RWPE2 (cell line): ENCODE measurements at places on chromosomes 7 and 10.

DNA sequence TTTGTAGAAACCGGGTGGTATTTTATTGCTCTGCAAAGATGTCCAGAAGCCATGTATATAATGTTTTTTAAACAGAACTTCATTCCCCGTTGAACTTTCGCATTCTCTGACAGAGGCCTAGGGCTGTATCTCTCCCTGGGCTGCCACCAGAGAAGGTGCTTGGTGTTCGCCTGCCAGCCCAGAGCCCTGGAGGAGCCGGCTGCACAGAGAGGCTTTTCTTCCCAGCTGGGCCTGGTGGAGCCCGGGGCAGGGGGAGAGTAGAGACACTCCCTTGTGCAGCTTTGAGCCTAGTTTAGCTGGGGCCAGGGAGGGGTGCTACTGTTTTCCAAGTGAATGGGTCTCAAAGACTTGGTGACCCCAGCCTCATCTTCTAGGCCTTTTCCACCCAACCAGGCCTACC lies 13.6 kb upstream of the TRIM8 start:
- H3K27ac ChIP-seq, result peak overlapping the region; percentile 97
- DNase-seq, result no peak
- no peaks in the 10 kb centered on the region for H3K27me3 ChIP-seq

DNA sequence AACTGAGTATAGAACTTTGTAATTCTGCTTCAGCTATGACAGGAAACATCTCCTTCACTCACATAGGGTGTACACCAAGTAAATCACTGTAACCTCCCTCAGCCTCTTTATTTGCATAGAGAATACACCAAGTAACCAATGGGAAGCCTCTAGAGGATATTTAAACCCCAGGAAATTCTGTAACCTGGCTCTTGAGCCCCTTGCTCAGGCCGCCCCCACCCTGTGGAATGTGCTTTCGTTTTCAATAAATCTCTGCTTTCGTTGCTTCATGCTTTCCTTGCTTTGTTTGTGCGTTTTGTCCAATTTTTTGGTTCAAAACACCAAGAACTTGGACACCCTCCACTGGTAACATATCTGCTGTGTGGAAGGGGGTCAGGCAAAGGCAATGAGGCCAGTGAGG lies 60.2 kb downstream of the CLRN3 start:
- no peaks in the 10 kb centered on the region for H3K36me3 ChIP-seq
- no peak overlapping the region for H3K4me3 ChIP-seq
- H3K4me1 ChIP-seq, result no peaks in the 10 kb centered on the region
- no peak for DNase-seq

DNA sequence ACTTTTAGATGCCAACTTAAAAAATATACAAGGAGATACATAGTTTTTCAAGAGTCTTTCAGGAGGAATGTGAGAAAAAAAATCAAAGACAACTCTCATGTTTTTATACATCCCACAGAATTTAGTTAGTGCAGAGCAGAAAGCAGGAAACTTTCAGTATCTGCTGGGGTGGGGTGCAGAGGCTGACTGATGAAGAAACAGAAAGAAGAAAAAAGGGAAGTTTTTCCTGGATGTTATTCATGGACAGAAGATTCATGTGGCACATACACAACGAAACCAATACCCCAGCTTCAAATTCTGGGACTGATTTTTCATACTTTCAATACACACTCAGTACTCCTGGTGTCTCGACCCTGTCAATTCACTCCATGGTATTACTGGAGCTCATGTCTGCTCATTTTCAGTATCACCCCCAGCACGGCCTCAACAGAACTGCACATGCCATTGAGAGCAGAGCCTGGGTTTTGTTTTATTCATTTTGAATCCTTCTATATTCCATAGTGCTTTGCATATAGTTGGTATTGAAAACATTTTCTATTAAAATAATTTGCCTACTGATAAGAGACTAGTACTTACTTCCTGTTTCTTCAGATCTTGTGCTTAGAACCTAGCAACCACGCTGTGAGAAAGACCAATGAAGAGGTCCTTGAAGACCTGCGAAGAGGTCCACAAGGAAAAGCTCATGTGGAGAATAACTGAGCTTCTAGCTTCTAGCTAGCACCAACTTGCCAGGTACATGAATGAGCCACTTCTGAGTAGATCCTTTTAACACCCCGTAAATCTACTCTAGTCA lies 49.0 kb downstream of the NDUFB2 start:
- H3K36me3 ChIP-seq, result peaks cover 4% of the 10 kb centered on the region; the same call in 1 of the 2 replicates
- no peaks in the 10 kb centered on the region for H3K27me3 ChIP-seq
- no peak overlapping the region for H3K4me3 ChIP-seq
- no peak overlapping the region for H3K27ac ChIP-seq

GRCh38 chr7:913736-914520 lies 37.6 kb downstream of the GET4 start:
- no peaks in the 10 kb centered on the region for H3K36me3 ChIP-seq
- peaks cover 13% of the 10 kb centered on the region for H3K4me1 ChIP-seq
- no peaks in the 10 kb centered on the region for H3K27me3 ChIP-seq
- peak overlapping the region; percentile 39 for H3K27ac ChIP-seq
- no peak overlapping the region for H3K4me3 ChIP-seq

DNA sequence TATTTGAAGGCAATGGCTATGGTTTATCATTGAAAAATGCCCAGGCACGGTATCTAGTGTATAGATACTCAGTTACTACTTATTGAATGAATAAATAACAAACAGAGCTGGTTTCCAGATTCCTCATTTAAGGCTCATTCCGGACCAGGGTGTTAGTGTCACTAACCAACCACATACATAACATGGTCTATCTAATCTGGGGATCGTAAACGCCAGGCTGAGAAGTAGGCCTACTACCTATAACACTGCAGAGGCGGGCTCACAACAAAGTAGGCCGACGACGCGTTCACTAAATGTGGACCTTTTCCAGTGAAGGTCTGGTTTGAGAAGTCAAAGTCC lies 423 bp downstream of the LSM5 start:
- no peaks in the 10 kb centered on the region for H3K27me3 ChIP-seq
- H3K36me3 ChIP-seq, result peaks cover 29% of the 10 kb centered on the region
- peak overlapping the region; percentile 77 for H3K27ac ChIP-seq
- peaks cover 8% of the 10 kb centered on the region for H3K4me1 ChIP-seq

DNA sequence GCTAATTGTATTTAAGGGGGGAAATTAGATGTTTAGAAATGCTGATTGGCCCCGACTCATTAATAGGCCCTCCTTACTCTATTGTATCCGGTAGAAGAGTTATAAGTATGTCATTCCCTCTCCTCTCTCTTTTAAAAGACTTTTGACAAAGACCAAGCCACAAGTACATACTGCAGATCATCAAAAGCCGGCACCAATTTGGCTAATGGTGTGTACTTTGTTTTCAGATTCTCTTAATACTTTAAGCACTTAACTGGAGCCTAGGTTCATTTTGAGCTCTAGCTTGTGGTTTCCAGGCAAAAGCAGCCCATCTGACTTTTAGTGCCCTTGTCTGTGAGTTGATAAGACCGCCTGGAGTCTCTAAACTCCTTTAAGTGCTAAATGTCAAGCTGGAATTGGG lies 210.0 kb upstream of the LYZL1 start:
- no peak overlapping the region for H3K27ac ChIP-seq
- no peak for DNase-seq
- no peaks in the 10 kb centered on the region for H3K4me1 ChIP-seq
- H3K4me3 ChIP-seq, result no peak overlapping the region
- peaks cover 6% of the 10 kb centered on the region for H3K27me3 ChIP-seq
- H3K36me3 ChIP-seq, result no peaks in the 10 kb centered on the region

- no peak for DNase-seq
- H3K4me3 ChIP-seq, result no peak overlapping the region
- no peaks in the 10 kb centered on the region for H3K36me3 ChIP-seq
- H3K27me3 ChIP-seq, result no peaks in the 10 kb centered on the region
- H3K27ac ChIP-seq, result no peak overlapping the region
Observed at GRCh38 chr7:157124690-157125089, 14.0 kb upstream of the UBE3C start.

DNA sequence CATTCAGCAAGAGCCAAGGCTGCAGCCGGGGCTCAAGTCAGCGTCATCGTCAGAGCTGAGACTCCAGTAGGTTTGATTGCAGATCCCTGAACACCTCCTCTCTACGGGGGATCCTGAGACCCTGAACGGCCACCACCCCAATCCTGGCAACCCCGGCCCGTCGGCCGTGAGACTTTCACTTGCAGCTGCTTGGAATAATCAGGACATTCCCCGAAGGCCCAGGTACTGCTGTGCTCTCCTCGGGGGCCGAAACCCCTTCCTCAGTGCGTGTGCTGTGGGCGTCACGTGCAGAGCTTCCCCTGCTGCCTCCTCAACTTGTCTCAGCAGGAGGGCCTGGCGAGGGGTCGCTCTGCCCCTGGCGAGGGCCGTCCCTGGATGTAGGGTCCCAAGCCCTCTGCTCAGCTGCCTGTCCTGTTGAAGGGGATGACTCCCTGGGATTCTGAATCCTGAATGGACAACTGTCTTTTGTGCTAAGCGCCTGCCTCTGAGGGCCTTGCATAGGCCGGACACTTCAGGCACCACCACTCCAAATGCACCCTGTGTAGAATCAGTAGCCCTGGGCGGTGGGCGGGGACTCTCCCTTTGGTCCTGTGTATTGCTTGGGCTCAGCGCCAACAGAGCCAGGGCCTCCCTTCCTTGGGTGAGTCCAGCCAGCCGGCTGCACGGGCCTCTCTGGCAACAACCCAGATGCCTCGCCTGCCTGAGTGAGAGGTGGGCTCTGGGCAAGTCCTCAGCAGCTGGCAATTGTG lies 63.8 kb upstream of the EBF3 start:
- H3K4me3 ChIP-seq, result no peak overlapping the region
- H3K27me3 ChIP-seq, result no peaks in the 10 kb centered on the region
- no peak overlapping the region for H3K27ac ChIP-seq
- no peaks in the 10 kb centered on the region for H3K36me3 ChIP-seq
- DNase-seq, result peak; percentile 30

GRCh38 chr7:107816011-107816566 lies 13.1 kb upstream of the SLC26A3 start:
- no peak overlapping the region for H3K4me3 ChIP-seq
- no peaks in the 10 kb centered on the region for H3K27me3 ChIP-seq
- no peak overlapping the region for H3K27ac ChIP-seq
- no peaks in the 10 kb centered on the region for H3K36me3 ChIP-seq
- no peaks in the 10 kb centered on the region for H3K4me1 ChIP-seq
- DNase-seq, result no peak

DNA sequence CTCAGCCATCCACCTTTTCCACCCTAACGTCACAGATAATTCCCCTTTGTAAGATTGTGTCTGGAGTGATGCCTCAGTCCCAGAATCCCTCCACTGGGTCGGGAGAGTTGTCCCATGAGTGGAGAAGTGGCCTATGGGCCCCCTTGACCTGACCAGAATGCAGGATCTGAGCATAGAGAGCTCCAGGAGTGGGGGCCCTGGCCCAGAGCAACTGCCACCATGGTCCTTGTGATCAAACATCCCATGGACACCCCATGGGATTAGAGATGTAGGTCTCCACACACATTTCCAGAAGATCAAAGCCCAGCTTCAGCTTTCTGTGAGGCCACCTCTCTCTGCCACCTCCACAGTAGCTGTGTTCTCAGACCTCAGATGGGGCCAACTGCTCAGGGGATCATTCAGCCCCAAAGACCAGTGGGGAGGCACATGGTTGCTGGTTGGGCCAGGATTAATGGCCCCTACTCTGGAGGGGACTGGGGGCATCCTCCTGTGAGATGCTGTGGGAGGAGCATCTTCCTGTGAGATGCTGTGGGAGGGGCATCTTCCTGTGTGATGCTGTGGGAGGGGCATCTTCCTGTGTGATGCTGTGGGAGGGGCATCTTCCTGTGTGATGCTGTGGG lies 28.5 kb upstream of the DPYSL4 start:
- H3K27me3 ChIP-seq, result no peaks in the 10 kb centered on the region
- H3K36me3 ChIP-seq, result no peaks in the 10 kb centered on the region
- no peak for DNase-seq
- H3K27ac ChIP-seq, result no peak overlapping the region

- H3K4me1 ChIP-seq, result peaks cover 3% of the 10 kb centered on the region
- H3K27me3 ChIP-seq, result no peaks in the 10 kb centered on the region
- no peak overlapping the region for H3K4me3 ChIP-seq
- H3K36me3 ChIP-seq, result peaks cover 15% of the 10 kb centered on the region
Observed at GRCh38 chr10:35540296-35541164, 64.6 kb upstream of the GJD4 start.

DNA sequence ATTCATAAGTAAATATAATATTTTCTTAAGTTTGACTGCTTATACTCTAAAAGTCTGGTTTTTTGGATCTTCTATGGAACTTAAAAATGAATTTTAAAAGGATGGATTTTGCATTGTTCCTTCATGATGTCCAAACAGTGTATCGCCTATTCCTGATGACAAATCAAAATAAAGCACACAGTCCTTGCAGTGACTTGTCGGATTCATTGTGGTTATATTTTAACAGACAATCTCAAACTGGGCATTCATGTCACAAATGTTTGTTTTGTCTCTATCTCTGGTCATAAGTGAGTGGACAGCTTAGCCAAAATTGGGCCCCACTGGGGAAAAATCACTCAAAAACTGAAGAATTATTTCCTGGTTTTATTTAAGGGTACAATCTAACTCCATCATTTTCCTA lies 74.8 kb downstream of the LMBR1 start:
- H3K4me1 ChIP-seq, result peaks cover under 1% of the 10 kb centered on the region
- peaks cover 23% of the 10 kb centered on the region for H3K36me3 ChIP-seq
- no peaks in the 10 kb centered on the region for H3K27me3 ChIP-seq
- DNase-seq, result no peak

DNA sequence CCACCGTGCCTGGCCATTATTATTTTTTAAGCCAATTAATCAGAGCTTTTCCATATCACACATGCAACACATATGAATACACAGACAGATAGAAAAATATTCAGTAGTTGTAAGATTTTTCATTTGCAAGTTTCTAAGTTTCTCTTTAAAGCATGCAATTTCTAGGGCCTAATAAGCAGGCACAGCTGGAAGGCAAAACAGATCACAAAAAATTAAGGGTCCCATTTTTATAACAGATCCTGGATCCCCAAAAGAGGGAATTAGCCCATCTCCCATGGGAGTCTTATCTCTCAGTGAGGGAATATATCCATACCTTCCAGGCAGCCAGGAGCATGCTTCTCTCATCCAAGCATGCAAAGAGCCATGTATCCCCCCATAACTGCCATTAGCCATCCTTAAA lies 31.2 kb upstream of the ZNF365 start:
- H3K27me3 ChIP-seq, result no peaks in the 10 kb centered on the region
- no peaks in the 10 kb centered on the region for H3K4me1 ChIP-seq
- no peak overlapping the region for H3K4me3 ChIP-seq
- H3K27ac ChIP-seq, result no peak overlapping the region
- no peaks in the 10 kb centered on the region for H3K36me3 ChIP-seq
- DNase-seq, result no peak

DNA sequence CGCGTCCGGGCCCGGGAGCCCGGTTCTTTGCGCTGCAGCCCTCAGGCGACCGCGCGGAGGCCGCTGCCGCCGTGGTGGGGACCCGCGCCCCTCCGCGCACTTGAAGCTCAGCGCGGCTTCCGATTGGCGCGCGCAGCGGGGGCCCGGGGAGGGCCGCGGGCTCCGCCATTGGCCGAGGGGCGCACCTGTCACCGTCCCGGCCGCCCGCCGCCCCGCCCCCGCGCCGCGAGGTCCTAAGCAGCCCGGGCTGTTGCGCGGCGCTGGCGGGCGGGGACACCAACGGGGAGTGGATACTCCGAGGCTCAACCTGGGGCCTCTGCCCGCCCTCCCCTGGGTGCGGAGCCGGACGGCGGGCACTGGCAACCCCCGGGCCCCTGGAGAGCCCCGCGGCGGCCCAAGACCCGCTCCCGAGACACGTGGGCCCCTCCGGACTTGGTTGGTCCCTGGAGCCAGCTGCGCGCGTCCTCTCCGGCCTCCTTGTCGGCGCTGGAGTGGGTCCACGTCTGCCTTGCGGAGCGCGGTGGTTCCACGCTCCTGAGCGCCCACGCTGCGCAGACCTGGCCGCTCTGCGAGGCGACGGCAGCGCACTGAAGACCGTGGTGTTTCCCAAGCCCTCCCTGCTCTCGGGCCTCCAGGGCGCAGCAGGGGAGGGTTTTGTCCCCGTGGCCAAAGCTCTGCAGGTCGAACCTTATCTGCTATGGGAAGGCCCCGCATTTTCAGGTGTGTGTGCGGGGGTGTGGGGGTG lies at the start of gene MNX1:
Gene MNX1, minus strand, starts transcription at position 76 of the 745 bp plus-strand sequence. CDS start 313 bp downstream, outside the sequence.
- peaks cover 6% of the 10 kb centered on the region for H3K4me1 ChIP-seq
- no peak for DNase-seq
- H3K4me3 ChIP-seq, result peak within 1 kb of the TSS; percentile 64
- no peak within 1 kb of the TSS for H3K27ac ChIP-seq
